ENCODE measurements at places on chromosomes 12 and 14. TPM values are rescaled to one million over a fixed set of nuclear protein-coding genes. Genes with fewer than 3 reads are reported as not detected.

The EXOC3L4 gene
- total RNA-seq, result not detected

The RNASE7 gene
- total RNA-seq, result 13.3 TPM

The KRT74 gene
- 0.19 TPM for total RNA-seq

The SLC17A8 gene
- total RNA-seq, result not detected

The TAS2R10 gene
- total RNA-seq, result not detected

The IAPP gene
- not detected for total RNA-seq

The NRL gene
- total RNA-seq, result 3.6 TPM

The CLEC4A gene
- total RNA-seq, result 2.1 TPM

The ART4 gene
- 0.35 TPM for total RNA-seq

The ITGB7 gene
- total RNA-seq, result 7.2 TPM

The GDF3 gene
- total RNA-seq, result not detected

The SOAT2 gene
- not detected for total RNA-seq

The REP15 gene
- 1.6 TPM for total RNA-seq

The FAM222A gene
- total RNA-seq, result 0.57 TPM

The KRT75 gene
- total RNA-seq, result not detected

The KERA gene
- not detected for total RNA-seq
